GM12891 (cell line): ENCODE measurements at places on chromosomes 1 and 21.
A peak's percentile ranks its signal among the peaks of the same experiment; 100 is the strongest.

DNA sequence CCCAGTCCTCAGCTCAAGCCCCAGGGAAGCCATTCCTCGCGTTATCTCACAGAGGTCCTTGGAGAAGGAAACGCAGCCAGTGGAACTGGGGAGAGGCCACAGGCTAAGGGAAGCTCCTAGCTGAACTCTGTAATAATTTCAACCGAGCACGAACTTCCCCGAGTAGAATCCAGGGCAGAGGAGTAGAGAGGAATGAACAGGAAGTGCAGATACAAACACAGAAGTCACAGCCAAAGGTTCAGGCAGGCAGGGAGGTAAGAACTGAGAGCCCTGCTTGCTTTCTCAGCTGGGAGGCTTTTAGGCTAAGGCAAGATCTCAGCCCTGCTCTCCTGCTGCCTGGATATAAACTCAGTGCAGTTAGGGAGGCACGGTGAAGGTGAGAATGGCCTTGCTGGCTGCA lies 23.7 kb downstream of the WARS2 start:
- DNase-seq = no peak

DNA sequence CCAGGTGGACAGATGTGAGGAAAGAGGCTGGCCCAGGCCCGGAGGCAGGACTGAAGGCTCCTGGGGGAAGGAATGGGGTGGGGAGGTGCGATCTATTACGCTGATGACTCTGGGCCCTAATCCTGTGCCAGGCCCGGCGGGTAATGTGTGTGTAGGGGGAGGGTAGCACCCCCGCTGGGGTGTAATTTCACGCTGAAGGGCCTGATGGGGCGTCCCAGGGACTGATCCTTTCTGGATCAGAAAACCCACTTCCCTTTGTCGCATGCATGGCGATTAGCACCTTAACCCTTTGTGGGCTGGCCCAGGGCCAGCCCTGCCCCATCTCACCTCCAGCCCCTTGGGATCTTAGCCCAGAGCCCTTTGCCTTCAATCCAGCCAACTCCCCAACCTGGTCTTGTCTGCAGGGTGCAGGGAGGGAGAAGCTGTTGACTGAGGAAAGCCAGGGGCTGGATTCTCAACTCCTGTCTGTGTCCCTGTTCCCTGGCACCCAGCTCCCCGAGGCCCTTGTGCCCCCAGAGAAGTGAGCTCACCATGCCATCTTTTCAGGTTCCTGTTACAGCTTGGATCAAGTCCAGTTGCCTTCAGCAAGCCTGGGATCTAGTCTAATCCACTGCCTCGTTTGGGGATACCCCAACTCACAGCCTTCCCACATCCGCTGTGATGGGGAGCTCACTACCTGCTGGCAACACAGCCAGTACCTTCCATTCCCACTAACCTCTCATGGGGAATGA lies 26.0 kb downstream of the KNCN start:
- DNase-seq = no peak

- DNase-seq = no peak
Measured at GRCh38 chr21:27275294-27275927, 308.5 kb upstream of the ADAMTS5 start.

- no peak for DNase-seq
Measured at GRCh38 chr1:58837886-58838285, 54.0 kb upstream of the JUN start.

GRCh38 chr1:86704972-86705664 lies 742 bp downstream of the SH3GLB1 start:
- DNase-seq = peak; percentile 12

DNA sequence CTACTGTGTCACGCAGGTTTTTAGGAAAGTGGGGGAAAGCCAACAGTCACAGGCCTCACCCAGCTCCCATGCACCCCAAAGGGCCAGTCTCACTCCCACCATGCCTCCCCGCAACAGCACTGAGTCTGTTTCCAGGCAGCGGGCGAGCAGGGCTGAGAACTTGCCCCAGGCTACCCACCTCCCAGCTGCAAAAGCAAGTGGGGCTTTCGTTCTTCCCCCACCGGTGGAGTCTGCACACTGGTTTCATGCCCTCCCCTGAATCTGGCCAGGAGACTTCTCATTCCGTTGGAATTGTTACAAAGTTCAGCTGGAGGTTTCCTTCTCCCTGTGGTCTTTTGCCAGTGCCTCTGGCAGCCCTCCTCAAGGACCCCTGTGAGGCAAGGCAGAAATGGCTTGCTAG lies 53.6 kb upstream of the KCNJ15 start:
- DNase-seq = no peak

- DNase-seq = no peak
Measured at GRCh38 chr1:63987014-63987627, 213.3 kb downstream of the ROR1 start.

GRCh38 chr1:42014823-42015222 lies 96.1 kb upstream of the HIVEP3 start:
- DNase-seq = no peak
